ENCODE measurements at places on chromosomes 6 and 20.

DNA sequence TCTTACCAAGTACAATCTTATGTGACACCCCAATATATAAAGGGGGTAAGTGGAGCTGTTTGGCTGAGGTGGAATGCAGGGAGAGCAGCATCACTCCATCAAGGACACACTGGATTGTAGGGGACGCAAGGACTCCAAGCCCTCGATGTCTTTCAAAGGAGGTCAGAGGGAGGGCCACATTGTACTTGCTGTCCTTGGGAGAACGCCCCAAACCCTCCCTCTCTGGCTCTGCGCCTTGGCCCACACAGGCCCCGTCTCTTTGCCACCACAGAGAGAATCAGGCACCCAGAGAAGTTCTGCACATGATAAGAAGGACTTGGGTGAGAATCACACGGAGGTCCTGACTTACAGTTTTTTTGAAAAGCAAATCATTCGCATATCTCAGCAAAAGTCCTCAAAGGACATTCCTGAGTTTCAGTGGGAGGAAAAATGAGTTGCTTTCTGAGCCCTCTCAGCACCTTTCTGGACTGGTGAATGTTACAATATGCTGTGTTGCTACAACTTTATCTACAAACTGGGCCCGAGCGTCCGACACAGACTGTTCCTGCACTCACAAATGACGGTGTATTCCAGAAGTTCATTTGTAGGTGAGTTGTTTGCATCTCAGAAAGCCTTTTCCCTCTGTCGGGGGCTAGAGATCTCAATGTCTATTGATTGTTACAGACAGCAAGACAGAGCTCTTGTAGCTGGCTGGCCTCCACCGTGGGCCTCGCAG lies 92.5 kb upstream of the AKAP12 start:
- no peak for DNase-seq

DNA sequence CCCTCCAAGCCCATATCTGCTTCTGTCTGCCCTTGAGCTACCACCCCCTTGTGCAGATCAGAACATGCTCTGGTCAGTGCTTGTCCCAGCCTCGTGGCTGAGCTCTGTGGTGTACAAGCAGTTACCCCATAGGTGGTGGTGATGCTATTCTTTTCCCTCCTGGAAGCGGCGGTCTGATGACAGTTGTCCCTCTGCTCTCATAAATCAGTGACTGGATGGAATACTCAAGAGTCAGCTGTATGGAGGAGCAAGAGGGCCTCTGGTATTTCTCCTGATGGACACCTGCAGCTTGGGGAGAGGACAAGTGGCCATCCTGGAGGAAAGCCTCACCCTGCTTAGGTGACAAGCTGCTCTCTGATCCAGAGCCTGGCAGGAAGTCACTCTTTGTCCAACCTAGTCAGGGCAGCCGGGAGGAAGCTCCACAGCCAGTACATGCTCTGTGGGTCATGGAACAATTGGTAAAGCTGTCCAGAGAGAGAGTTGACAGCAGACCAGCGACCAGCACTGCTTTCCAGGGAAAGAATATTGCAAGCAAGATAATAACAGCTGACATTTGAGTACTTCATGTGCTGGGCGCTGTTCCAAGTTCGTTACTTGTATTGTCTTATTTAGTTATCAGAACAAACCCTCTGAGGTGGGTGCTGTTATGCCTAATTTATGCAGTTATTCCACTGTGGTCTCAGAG lies 47.1 kb downstream of the SCAND1 start:
- DNase-seq: no peak

GRCh38 chr6:6277413-6277812 lies 43.0 kb downstream of the F13A1 start:
- DNase-seq: no peak

- no peak for DNase-seq
Measured at GRCh38 chr6:26349964-26350857, 14.8 kb upstream of the BTN3A2 start.

GRCh38 chr20:57695012-57695411 lies 14.8 kb downstream of the PMEPA1 start:
- no peak for DNase-seq

DNA sequence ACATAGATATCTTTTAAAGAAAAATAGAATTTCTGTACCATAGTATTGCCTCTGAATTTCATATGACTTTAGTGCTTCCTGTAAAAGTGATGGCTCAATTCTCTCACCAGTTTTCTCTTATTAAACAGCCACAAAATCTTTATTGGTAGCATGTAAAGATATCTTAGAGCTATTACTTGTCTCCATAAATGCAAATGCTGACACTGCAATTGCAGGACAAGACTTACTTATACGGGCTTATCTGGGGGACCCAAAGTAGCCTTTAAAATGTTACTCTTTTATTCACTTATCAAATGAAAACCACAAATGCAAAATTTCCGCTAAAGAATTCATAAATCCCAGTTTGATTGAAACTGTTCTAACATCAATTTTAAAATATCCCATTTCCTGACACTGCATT lies 287.1 kb upstream of the SPTLC3 start:
- DNase-seq: no peak

DNA sequence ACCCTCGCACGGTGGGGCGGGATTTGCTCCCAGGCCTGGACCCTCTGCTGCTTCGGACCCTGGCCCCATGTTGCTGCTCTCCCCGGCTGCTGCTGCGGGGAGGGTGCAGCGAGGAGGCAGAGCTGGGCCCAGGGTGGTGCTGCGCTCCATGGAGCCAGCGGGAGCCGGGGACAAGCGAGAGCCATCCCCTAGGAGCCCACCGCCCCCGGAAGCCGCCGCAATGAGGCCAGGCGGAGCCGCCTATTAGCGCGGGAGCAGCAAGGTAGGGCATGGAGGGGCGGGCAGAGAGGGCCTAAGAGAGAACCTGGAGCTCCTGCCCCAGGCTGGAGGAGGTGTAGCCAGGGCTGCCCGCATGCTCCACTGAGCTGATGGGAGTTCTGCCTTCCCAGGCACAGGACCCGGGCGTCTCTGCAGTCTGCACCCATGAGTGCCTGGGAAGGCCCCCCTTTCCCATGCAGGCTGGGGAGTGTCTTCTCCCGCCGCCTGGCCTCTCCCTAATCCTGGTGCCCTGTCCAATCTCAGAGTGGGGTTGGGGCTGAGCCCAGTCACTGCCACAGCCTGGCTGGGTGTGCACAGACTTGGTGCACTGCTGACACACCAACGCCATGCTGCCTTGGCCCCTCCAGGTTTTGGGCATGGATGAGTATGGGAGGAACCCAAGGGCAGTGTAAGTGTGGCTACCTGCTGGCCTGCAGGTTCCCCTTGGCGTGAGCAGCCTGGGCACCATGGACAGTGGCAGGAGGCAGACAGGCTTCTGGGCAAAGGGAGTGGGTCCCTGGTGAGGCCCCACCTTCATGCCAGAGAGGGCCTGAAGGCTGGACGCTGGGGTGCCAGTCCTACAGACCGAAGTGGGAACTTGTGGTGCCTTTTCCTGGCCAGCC lies 360.6 kb upstream of the MAP3K7 start:
- DNase-seq: no peak

DNA sequence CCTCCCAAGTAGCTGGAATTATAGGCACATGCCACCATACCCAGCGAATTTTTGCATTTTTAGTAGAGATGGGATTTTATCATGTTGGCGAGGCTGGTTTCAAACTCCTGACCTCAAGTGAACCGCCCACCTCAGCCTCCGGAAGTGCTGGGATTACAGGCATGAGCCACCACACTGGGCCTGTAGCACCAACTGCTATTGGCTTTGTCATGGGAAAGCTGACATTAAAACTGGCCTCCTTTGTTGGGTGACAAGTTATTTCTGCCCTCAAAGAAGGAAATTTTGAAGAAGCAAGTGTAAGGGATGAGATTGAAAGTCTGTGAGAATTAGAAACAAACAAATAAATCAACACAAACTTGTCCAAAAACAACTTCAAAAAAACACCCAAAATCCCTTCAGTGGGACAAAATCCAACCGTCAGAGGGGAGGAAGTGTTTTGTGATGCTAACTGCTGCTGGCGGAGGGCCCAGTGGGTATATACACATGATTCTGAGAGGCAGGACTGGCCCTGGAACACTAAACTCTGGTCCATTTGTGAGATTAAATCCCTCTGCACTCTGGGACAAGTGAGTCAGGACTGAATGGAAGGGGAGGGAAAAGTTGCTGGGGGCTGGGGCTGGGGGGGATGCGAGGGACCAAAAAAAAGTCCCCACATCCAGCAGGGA lies 87.5 kb upstream of the NAA20 start:
- no peak for DNase-seq

- DNase-seq: no peak
Measured at GRCh38 chr6:44062771-44063560, 64.3 kb downstream of the MRPL14 start.

DNA sequence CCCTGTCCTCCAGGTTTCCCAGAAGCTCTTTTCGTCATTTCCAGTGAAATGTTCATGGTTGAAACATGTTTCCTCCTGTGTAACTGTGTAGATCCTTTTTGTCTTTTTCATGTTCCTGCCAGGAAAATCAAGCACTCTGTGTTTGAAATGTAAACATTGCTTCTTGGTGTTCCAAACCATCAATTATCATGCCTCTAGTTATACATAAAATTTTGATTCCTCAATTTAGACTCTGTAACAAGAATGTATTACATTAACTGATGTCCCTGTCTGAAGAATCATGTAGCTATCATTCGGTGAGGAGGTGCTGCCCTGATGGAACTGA lies 546.3 kb upstream of the CITED2 start:
- no peak for DNase-seq

DNA sequence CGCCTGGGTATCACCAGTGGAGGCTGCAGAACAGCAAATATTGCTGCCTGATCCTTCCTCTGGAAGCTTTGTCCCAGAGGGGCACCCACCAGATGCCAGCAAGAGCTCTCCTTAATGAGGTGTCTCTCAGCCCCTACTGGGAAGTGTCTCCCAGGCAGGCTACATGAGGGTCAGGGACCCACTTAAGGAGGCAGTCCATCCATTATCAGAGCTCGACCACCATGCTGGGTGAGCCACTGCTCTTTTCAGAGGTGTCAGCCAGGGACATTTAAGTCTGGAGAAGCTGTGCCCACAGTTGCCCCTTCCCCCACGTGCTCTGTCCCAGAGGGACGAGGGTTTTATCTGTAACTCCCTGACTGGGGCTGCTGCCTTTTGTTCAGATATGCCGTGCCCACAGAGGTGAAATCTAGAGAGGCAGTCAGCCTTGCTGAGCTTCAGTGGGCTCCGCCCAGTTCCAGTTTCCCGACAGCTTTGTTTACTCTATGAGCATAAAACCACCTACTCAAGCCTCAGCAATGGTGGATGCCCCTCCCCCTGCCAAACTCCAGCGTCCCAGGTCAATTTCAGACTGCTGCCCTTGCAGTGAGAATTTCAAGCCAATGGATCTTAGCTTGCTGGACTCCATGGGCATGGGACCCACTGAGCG lies 25.9 kb upstream of the AIG1 start:
- DNase-seq: no peak

DNA sequence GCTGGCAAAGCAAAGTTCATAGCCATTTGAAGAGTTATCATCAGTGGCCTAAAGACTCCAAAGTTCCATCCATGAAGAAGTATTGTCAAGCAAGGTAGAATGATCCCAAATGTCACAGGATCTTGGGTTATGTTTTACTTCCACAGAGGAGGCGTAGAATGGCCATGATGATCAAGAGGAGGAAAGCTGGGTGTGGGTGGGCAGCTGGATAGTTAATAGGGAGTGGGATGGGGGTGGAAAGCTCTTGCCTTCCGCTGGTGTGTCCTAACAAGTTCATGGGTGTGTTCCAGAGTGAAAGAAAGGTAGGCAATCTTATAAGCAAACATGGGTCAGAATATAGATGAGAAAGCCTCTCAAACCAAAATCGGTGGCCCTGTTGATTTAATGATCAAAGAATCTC lies 38.4 kb downstream of the PIGU start:
- DNase-seq: no peak

GRCh38 chr6:36609582-36609981 lies 15.4 kb downstream of the SRSF3 start:
- no peak for DNase-seq

GRCh38 chr6:109103942-109104341 lies 8.6 kb downstream of the CEP57L1 start:
- DNase-seq: no peak

GRCh38 chr6:98498866-98499265 lies 335.5 kb upstream of the POU3F2 start:
- DNase-seq: no peak

DNA sequence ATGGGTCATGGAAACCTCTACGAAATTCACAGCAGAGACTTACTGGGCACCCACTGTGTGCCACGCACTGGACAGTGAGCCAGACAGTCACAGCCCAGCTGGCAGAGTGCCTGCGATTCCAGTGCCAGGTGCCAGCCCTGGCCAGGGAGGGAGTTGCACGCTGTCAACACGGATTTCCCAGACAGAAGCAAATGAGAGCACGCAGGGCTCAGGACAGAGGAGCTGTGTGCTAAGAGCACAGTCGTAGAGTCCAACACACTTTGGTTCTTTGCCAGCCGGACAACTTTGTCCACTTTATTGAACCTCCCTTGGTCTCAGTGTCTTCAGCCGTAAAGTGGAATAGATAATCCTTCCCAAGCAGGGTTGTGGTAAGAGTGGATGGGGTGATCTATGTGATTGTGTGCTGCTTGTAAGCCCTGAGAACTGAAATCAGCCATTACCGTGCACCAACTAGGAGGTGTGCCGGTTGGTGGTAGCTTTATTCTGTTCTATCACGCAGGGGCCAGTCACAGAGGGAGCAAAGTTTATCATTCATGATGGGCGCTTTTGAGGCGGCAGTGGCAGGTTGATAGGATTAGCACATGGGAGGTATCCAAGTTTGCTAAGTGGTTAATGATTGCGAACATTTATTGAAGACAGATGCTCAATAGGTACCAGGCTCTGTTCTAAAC lies 40.6 kb downstream of the SIRPA start:
- DNase-seq: no peak

GRCh38 chr20:835608-836045 lies 2.1 kb downstream of the FAM110A start:
- no peak for DNase-seq

DNA sequence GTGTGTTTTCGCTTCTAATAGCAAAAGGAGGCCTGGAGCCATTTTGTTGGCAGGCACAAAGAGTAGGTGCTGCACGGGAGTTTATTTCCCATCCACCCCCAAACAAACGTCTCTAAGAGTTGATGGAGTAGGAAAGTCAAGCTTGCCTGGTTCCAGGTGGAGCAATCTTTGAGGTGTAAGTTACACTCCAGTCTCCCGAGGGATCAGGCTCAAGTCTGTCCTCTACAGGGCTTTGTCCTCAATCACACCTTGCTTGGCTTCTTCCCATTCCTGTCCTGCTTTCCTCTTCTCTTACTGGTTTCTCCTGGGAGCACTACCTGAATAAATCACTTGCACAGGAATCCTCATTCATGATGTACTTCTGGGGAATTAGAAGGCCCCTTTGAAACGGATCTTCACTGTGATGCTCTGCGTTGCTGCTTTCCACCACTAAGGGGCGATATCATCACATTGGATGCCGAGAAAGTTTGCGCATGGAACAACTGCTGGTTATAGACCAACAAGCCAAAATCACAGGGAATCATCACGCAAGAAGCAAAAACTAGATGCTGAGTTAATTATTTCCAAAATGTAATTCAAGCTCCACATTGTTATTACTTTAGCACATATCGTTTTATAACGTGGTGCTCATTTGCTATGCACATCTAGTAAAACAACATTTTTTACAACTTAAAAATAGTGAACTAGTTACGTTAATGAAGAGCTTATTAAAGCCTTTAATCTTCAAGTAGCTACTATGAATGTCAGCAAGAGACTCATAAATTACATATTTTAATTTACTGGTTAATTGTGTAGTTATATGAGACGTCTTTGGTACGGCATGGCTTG lies 156.8 kb downstream of the DNAH8 start:
- peak; percentile 29 for DNase-seq

GRCh38 chr6:31836474-31837368 lies 9.2 kb downstream of the HSPA1B start:
- no peak for DNase-seq

GRCh38 chr6:155341130-155341828 lies 27.0 kb upstream of the TFB1M start:
- no peak for DNase-seq

All from C1 segment of cervical spinal cord (tissue), 14 donors.